ENCODE measurements at places on chromosomes 3 and 15. TPM values are rescaled to one million over a fixed set of nuclear protein-coding genes. Genes with fewer than 3 reads are reported as not detected.
A peak's percentile ranks its signal among the peaks of the same experiment; 100 is the strongest.

DNA sequence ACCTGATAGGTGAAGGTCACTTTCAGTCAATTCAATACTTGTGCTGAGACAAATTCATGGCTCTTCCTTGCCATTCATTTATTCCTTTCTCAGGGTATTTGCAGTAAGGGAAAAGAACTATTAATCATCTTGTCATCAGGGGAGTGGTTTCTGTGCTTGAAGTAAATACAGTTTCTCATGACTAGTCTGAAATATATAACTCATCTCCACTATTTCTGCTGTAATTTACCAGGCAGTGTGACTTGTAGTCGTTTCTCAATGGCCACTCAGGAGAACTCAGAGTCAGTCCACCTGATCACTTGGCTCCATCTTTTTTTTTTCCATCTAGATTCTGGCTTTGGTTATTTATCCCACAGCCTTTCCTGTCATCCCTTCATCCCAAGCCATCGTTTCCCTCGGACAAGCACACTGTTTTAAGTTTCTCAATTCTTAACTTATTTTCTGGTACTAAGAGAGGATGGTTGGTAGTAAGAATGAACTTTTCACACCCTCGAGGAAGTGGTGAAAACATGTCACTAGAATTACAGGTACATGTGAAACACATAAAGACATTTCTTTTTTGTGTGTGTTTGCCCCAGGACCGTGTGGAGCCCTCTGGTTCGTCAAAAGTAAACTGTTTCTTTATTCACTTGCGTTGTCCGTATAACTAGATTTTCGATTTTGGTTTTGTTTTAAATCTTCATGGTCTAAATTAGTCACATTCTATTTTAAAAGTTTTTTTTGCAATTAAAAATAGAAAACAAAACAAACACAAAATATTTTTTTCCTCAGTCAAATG, 620.2 kb downstream of the ZBBX start:
- DNase-seq = no peak
- H3K4me1 ChIP-seq = no peaks in the 10 kb centered on the region
- no peaks in the 10 kb centered on the region for H3K27me3 ChIP-seq
- H3K4me3 ChIP-seq = no peak overlapping the region
- H3K27ac ChIP-seq = no peak overlapping the region

DNA sequence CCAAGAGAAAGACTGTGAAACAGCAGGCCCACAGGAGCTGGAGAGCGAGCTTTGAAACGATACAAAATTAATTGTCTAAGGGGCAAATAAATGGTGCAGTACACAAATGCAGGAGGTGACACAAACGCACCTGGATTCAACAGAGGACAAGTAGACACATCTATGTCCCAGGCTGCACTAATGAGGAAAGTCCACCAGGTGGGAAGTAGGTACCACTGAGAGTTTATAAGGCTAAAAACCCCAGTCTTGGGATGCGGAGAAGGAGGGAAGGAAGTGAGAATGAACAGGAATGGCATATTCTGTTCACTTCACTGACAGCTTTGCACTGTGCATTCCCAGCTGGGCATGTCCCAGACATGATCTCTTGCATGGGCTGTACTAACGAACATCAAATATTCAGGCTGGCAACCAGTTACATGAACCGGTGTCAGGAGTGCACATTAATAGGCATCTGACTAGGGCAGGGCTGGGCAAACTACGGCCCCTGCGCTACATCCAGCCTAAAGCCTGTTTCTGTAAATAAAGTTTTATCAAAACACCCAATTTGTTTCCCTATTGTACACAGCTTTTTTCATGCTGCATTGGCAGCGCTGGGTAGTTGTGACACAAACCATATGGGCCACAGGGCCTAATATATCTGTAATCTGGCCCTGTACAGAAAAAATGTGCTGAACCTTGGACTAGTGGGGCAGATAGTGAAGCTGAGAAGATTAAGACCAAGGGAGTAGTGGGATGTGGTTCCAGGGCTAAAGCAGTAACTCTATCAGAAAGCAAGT, 107.0 kb downstream of the IGF2BP2 start:
- H3K27ac ChIP-seq = no peak overlapping the region
- no peak for DNase-seq
- H3K4me3 ChIP-seq = no peak overlapping the region
- H3K27me3 ChIP-seq = no peaks in the 10 kb centered on the region
- no peaks in the 10 kb centered on the region for H3K4me1 ChIP-seq

C3orf70 gene
- 2.4 TPM for polyA plus RNA-seq

DNA sequence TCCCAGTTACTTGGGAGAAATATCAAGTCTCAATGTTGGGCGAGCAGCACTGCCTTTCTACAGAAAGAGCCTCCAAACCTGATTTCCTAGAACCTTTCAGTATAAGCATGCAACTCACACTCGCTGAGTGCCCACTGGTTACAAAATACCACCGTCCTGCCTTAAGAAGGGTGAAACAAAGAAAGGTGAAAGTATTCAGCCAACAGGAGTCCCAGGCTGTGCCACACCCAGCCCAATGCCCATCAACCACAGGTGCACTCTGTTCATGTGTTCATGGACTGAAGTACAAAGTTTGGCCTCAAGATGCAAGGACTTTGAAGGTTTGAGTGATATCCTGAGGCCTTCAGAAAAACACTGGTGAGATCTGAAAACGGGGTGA, 34.0 kb downstream of the IL17RD start:
- no peaks in the 10 kb centered on the region for H3K36me3 ChIP-seq
- no peaks in the 10 kb centered on the region for H3K27me3 ChIP-seq

DNA sequence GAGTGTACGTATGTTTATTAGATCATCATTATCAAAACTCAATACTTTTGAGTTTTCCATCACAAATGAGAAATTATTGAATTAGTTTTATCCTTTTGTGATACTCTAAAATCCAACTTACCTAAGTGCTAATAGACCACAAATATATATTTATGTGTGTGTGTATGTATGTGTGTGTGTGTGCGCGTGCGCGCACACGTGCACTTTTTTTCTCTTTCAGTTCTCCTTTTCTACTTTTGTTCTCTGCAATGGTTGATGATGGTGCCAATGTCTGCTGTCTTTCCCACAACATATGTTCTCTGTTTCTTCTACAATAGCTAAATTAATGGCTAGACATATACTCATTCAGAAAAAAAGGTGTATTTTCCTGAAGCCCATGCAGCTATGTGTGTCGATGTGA, 571.6 kb upstream of the ARPP21 start:
- no peak overlapping the region for H3K27ac ChIP-seq
- DNase-seq = no peak
- H3K27me3 ChIP-seq = no peaks in the 10 kb centered on the region

MRAS gene
- 7.2 TPM for polyA plus RNA-seq

KBTBD13 gene
- not detected for polyA plus RNA-seq

POC1A gene
- 3.6 TPM for polyA plus RNA-seq

ROPN1B gene
- polyA plus RNA-seq = not detected

- H3K4me1 ChIP-seq = no peaks in the 10 kb centered on the region
- H3K4me3 ChIP-seq = no peak overlapping the region
- no peak overlapping the region for H3K27ac ChIP-seq
- no peaks in the 10 kb centered on the region for H3K36me3 ChIP-seq
These were observed 58.0 kb upstream of the TEX9 start for GRCh38 chr15:56307180-56307579.

SEMA3G gene
- 7.4 TPM for polyA plus RNA-seq

- no peaks in the 10 kb centered on the region for H3K27me3 ChIP-seq
- H3K36me3 ChIP-seq = no peaks in the 10 kb centered on the region
- no peak overlapping the region for H3K4me3 ChIP-seq
- no peaks in the 10 kb centered on the region for H3K4me1 ChIP-seq
These were observed 93.0 kb upstream of the C3orf80 start for GRCh38 chr3:160132226-160132625.

SEC61A1 gene
- polyA plus RNA-seq = 152 TPM

ASB14 gene
- polyA plus RNA-seq = not detected

EFHB gene
- polyA plus RNA-seq = not detected

- H3K4me3 ChIP-seq = no peak overlapping the region
- DNase-seq = no peak
- H3K27ac ChIP-seq = no peak overlapping the region
- H3K27me3 ChIP-seq = no peaks in the 10 kb centered on the region
These were observed 184.5 kb downstream of the FNDC3B start for GRCh38 chr3:172223870-172224269.

DNA sequence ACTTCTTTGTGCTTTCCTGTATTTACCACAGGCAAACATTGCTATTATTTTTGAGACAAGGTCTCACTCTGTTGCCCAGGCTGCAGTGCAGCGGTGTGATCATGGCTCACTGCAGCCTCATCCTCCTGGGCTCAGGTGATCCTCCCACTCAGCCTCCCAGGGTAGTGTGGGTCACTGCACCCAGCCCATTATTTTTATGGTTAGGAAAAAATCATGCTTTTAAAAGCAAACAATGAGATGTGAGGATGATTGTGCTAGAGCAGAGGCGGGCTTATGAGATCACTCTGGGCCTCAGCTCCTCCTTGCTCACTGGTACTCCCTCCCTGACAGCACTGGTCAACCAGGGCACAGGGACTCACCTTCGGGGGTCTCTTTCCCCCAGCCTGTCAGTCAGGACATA, 2.2 kb downstream of the MAN2C1 start:
- H3K27ac ChIP-seq = no peak overlapping the region
- peaks cover 22% of the 10 kb centered on the region for H3K4me1 ChIP-seq
- H3K36me3 ChIP-seq = peaks cover 3% of the 10 kb centered on the region

- H3K36me3 ChIP-seq = peaks cover under 1% of the 10 kb centered on the region
- peak overlapping the region; percentile 54 for H3K27ac ChIP-seq
- no peak overlapping the region for H3K4me3 ChIP-seq
- no peaks in the 10 kb centered on the region for H3K27me3 ChIP-seq
- H3K4me1 ChIP-seq = peaks cover 12% of the 10 kb centered on the region
These were observed 3.1 kb upstream of the CDV3 start for GRCh38 chr3:133570139-133570936.

DNA sequence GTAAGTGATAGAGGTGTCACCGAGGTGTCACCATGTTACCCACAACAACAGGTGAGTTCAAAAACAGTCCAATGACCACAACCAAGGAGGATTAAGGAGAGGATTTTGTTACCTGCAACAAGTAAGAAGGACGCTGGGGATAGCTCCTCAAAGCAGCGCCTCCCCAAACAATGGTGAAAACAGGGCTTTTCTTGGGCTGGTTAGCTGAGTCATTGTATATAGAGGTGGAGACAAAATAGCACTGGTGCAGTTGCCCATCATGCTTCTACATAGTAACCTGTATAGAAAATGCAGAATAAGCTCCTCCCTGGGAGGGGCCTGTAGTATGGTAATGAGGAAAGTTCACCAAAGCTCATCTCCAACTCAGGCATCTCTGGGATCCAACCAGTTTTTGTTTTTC, 116.9 kb upstream of the EIF1B start:
- H3K27me3 ChIP-seq = no peaks in the 10 kb centered on the region
- H3K4me3 ChIP-seq = no peak overlapping the region
- H3K4me1 ChIP-seq = no peaks in the 10 kb centered on the region
- no peak for DNase-seq

GRCh38 chr3:139505829-139506386, 29.6 kb upstream of the RBP2 start:
- H3K27ac ChIP-seq = no peak overlapping the region
- no peaks in the 10 kb centered on the region for H3K27me3 ChIP-seq

RARB gene
- polyA plus RNA-seq = 1.2 TPM

DNA sequence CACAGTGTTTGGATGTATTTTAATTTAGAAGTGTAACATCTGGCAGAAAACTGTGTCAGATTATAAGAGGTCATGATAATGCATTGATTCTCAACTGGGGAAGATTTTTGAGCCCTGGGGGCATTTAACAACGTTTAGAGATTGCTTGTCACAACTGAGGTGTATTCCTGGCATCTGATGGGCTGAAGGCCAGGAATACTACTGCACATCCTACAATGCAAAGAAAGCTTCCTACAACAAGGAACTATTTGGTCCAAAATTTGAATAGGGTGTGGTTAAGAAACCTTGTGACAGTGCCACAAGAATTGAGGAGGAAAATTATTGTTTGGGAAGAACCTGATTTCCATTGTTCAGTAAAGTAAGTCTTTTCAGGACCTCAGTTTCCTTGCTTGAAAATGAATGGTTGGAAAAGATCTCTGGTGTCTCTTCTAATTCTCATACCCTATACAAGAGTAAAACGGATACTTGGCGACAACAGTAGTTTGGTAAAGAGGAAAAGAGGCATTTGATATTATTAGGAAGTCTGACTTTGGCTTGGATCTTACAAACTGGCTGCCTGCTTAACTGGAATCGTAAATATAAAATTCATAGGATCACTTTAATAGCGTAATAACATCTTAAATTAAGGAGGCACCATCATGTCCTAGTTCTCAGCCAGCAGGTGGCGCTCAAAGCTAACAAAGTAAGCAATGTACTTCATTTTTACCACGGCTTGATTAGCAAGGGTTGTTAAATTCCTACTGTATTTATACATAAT, 4.3 kb downstream of the DAZL start:
- no peak overlapping the region for H3K4me3 ChIP-seq
- H3K4me1 ChIP-seq = no peaks in the 10 kb centered on the region
- H3K27me3 ChIP-seq = no peaks in the 10 kb centered on the region
- no peak overlapping the region for H3K27ac ChIP-seq
- DNase-seq = peak; percentile 89

DNA sequence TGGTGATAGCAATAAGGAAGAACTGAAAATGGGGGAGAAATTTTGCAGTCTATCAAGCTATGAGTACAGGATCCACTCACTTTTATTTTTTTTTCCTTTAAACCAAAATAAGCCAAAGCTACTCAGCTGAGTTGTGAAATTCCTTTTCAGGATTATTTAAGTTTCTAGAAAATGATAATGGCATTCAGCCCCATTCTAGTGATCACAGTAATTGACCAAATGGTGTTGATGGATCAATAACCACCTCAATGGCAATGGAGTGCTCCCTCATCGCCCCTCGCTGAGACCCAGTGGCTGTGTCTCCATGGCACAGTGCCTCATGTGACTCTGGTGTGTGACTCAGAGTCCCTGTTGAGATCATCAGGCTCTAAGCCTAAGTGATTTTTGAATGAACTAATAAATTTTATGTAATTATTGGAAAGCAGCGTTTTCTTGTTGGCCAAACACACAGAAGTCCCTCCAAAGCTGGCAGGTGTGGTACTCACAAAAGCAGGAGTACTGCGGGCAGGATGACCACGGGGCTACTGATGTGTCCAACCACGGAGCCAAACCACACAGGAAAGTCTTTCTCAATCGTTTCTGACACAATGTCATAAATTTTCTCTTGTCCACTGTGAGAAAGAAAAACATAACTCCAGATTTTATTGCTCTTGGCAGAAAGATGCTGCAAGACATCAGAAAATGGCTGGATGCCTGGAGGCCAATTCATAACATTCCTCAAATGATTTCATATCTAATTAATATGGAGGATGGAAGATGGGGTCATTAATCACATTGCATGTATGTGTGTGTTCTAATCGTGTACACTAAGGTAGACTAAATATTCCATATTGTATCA, 14.4 kb upstream of the STARD5 start:
- H3K4me1 ChIP-seq = peaks cover 17% of the 10 kb centered on the region
- DNase-seq = peak; percentile 85
- no peaks in the 10 kb centered on the region for H3K27me3 ChIP-seq
- H3K4me3 ChIP-seq = no peak overlapping the region

DNA sequence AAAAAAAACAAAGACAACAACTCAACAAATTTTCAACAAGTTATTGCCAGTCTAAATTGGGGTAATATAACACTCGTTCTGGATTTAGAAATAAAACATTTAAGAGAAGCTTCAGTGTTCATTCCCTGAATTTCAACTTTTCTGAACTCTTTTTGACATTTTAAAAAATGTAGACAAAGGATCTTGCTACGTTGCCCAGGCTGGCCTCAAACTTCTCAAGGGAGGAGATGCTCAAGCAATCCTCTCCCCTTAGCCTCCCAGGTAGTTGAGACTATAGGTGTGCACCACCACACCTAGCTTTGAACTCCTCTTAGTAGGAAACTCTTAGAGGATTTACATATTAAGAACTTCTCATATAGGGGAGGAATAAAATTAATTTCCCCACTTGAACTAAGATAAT, 91.9 kb downstream of the AKAP13 start:
- no peaks in the 10 kb centered on the region for H3K36me3 ChIP-seq
- H3K27me3 ChIP-seq = no peaks in the 10 kb centered on the region
- DNase-seq = no peak
- no peak overlapping the region for H3K27ac ChIP-seq

SNRPA1 gene
- 70.3 TPM for polyA plus RNA-seq
